SK-N-SH treated with all-trans-retinoic acid at 6 μM for 48 hours (cell line): ENCODE measurements at places on chromosomes 7 and 10.
A peak's percentile ranks its signal among the peaks of the same experiment; 100 is the strongest.

- ATAC-seq, result no peak
Observed at GRCh38 chr7:135755351-135755753, 6.7 kb upstream of the FAM180A start.

DNA sequence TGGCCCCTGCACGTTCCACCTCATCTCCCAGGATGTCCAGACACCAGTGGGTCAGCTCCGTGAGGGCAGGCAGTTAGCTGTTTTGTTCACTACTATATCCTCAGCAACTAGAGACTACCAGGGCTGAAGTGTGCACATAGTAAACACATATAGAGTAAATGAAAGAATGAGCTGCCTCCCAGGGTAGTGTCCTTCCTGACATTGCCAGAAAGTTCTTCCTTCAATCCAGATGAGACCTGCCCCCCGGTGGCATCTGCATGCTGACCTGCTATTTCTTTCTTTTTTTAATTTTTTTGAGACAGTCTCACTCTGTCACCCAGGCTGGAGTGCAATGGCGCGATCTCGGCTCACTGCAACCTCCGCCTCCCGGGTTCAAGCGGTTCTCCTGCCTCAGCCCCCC lies 14.0 kb upstream of the ARPC1A start:
- no peak for ATAC-seq

DNA sequence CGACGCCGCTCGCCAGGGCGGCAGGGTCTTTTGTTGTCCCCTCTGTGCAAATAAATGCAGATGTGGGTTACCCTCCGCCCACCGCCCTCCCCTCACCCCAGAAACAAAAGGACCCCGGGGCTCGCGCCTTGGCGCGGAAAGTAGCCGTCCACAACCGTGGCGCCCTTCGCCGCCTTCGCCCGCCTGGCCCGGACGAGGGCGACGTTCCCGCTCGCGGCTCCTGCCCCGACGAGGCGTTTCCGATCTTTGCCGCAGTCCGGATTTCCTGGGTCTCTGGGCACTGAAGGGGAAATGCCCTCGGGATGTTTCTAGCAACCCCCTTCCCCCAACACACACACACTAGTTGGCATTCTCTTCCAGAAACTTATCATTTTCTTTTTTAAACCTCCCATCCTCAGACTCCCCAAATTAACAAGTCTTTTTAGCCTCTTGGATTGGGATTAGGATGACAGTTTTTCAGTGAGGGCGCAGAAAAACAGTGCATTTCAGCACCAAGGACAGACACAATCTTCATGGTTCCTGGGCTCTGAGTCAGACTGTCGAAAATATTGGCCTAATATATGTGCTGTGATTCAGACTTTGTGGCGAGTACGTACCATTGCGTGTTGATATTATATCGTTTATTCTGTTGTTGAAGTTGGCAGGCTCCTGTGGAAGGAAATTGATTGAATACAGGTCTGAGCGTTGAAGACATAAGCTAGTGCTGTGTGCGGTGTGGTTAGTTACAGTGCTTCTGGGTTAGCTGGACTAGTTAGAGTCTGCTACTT lies 771 bp downstream of the PHYHIPL start:
- peak; percentile 83 for ATAC-seq

GRCh38 chr7:139246905-139247304 lies 15.9 kb downstream of the UBN2 start:
- no peak for ATAC-seq
